Ascending aorta (tissue), 2 donors: ENCODE measurements at places on chromosomes 11 and 22. TPM values are rescaled to one million over a fixed set of nuclear protein-coding genes. Genes with fewer than 3 reads are reported as not detected.

AMOTL1 gene
- total RNA-seq, result 32.6 TPM

GRCh38 chr11:84890676-84891075 is 736.5 kb downstream of the DLG2 start:
- no peaks in the 10 kb centered on the region for H3K27me3 ChIP-seq
- no peak overlapping the region for H3K27ac ChIP-seq
- no peak overlapping the region for H3K4me3 ChIP-seq
- no peaks in the 10 kb centered on the region for H3K36me3 ChIP-seq
- no peak for DNase-seq

DNA sequence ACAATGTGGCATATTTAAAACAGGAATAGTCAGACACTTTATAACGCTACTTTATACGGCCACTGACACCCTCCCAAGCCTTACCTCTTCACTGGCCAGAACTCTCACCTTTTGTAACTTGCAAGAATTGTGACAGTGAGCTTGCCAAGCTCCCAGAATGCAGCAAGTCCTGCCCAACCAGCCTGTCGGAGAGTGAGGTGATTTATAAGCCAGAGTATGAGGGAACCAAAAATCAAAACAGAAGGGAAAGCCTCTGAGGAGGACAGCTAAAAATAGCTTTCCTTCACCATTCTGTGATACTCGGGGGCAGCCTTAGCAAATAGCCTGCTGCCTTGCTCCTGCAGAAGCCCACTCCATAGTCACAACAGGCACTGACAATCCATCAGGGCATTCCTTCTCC is 229.7 kb downstream of the FAM76B start:
- peak overlapping the region; percentile 54 for H3K27ac ChIP-seq
- H3K4me1 ChIP-seq, result peaks cover 37% of the 10 kb centered on the region
- H3K27me3 ChIP-seq, result no peaks in the 10 kb centered on the region
- no peaks in the 10 kb centered on the region for H3K36me3 ChIP-seq
- DNase-seq, result peak; percentile 72

DNA sequence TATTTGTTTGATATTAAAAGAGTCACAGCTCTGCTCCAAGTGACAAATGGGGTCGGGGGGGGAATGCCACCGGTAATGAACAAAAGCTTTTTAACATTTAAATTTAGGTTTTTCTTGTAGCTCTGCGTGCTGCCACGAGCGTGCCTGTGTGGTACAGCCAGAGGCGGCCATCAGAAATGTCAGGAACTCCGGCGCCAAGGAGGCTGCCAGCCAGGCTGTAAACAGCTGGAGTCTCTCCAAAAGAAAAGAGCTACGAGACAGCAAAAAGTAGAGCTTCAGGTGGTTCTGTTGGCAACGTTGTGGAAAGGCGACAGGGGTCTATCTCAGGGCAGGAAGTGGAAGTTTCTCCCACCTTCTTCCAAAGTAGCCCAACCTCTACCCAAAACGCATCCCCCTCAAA is 532.8 kb downstream of the OPCML start:
- no peak overlapping the region for H3K4me3 ChIP-seq
- no peak for DNase-seq
- H3K36me3 ChIP-seq, result no peaks in the 10 kb centered on the region
- no peak overlapping the region for H3K27ac ChIP-seq
- H3K4me1 ChIP-seq, result no peaks in the 10 kb centered on the region
- no peaks in the 10 kb centered on the region for H3K27me3 ChIP-seq

DNA sequence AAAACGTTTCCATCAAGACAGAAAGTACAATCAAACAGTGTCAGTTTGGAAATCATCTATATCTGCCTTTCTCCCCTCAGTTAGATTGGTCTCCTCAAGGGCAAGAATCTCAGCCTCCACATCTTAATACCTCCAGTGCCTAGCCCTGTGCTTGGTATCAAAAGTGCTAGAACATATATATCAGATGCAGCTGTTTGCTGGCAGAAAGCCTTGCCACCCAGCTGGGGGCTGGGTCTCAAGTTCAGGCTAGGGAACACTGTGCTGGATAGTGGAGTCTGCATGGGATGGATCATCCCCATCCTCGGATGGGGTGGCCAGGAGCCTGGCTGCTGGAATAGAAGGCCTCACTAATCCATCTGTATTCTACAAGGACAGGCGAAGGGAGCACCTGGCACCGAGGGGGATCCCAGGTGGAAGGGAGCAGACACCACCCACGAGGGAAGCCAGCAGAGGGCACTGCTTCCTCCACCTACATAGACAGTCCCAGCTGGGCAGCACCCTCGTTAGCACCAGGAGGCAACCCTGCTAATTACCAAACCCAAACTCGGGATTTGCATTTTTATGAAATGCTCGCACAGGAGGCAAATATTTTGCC is 602.2 kb downstream of the BUD13 start:
- no peaks in the 10 kb centered on the region for H3K4me1 ChIP-seq
- no peaks in the 10 kb centered on the region for H3K27me3 ChIP-seq
- H3K36me3 ChIP-seq, result no peaks in the 10 kb centered on the region
- no peak overlapping the region for H3K27ac ChIP-seq
- DNase-seq, result peak; percentile 55

PLA2G6 gene
- total RNA-seq, result 79.5 TPM

PRG3 gene
- not detected for total RNA-seq
